ENCODE measurements at places on chromosomes 2 and 18. TPM values are rescaled to one million over a fixed set of nuclear protein-coding genes. Genes with fewer than 3 reads are reported as not detected.

Gene KCNS3
- total RNA-seq: 12.2 TPM

Gene MREG
- total RNA-seq: 2.9 TPM

Gene DYNAP
- not detected for total RNA-seq

- no peak overlapping the region for H3K27ac ChIP-seq
- H3K36me3 ChIP-seq: no peaks in the 10 kb centered on the region
- no peaks in the 10 kb centered on the region for H3K27me3 ChIP-seq
- H3K4me3 ChIP-seq: no peak overlapping the region
- H3K4me1 ChIP-seq: no peaks in the 10 kb centered on the region
Measured at GRCh38 chr2:135916207-135916606, 40.0 kb upstream of the MCM6 start.

GRCh38 chr2:171072164-171072563, 88.5 kb downstream of the TLK1 start:
- no peak overlapping the region for H3K27ac ChIP-seq
- no peaks in the 10 kb centered on the region for H3K27me3 ChIP-seq
- DNase-seq: no peak
- H3K4me1 ChIP-seq: no peaks in the 10 kb centered on the region
- H3K36me3 ChIP-seq: peaks cover 27% of the 10 kb centered on the region
